ENCODE measurements at places on chromosomes 2 and 18.

DNA sequence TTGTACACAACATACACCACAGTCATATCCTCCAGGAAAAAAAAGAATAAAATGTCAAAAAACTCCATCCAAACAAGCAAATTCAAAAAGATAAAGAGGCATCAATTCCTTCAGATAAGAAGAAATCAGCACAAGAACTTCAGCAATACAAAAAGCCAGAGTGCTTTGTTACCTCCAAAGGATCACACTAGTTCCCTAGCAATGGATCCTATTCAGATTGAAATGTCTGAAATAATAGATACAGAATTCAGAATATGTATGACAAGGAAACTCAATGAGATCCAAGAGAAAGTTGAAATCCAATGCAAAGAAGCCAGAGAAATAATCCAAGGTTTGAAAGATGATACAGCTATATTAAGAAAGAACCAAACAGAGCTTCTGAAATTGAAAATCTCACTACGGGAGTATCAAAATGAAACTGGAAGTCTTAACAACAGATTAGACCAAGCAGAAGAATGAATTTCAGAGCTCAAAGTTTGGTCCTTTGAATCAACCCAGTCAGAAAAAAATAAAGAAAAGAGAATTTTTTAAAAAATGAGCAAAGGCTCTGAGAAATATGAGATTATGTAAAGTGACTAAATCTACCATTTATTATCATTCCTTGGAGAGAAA is 80.6 kb downstream of the TRABD2A start:
- H3K4me1 ChIP-seq: no peaks in the 10 kb centered on the region
- DNase-seq: no peak
- no peak overlapping the region for H3K27ac ChIP-seq
- no peak overlapping the region for H3K4me3 ChIP-seq

DNA sequence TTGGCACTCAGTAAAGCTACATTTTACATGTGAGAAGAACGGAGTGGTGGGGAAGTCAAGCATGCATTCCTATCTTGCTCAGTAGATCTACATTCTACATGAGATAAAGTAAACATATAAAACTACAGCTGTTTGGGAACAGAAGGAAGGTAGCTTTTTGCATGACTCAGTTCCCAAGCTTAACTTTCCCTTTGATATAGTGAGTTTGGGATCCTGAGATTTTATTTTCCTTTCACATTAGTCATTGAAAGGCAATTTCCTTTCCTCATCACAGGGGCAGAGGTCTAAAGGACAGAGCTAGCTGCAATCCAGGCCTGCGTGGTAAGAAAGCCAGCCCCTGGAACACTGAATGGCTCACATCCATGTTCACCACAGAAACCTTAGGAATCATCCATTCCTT is 257.2 kb downstream of the SRBD1 start:
- no peak for DNase-seq
- no peak overlapping the region for H3K4me3 ChIP-seq
- no peak overlapping the region for H3K27ac ChIP-seq
- H3K4me1 ChIP-seq: no peaks in the 10 kb centered on the region

GRCh38 chr2:139759000-139759505 is 978.9 kb upstream of the NXPH2 start:
- no peak overlapping the region for H3K4me3 ChIP-seq
- no peak overlapping the region for H3K27ac ChIP-seq
- no peaks in the 10 kb centered on the region for H3K36me3 ChIP-seq
- DNase-seq: no peak

- no peak overlapping the region for H3K27ac ChIP-seq
- H3K36me3 ChIP-seq: no peaks in the 10 kb centered on the region
- H3K27me3 ChIP-seq: no peaks in the 10 kb centered on the region
- no peak for DNase-seq
- no peaks in the 10 kb centered on the region for H3K4me1 ChIP-seq
- H3K4me3 ChIP-seq: no peak overlapping the region
Observed at GRCh38 chr2:113703386-113704299, 52.8 kb downstream of the SLC35F5 start.

GRCh38 chr2:173669271-173669853 is 295.8 kb downstream of the SP3 start:
- H3K4me3 ChIP-seq: no peak overlapping the region
- H3K36me3 ChIP-seq: no peaks in the 10 kb centered on the region
- no peaks in the 10 kb centered on the region for H3K27me3 ChIP-seq
- H3K4me1 ChIP-seq: peaks cover 15% of the 10 kb centered on the region
- no peak for DNase-seq
- H3K27ac ChIP-seq: no peak overlapping the region

DNA sequence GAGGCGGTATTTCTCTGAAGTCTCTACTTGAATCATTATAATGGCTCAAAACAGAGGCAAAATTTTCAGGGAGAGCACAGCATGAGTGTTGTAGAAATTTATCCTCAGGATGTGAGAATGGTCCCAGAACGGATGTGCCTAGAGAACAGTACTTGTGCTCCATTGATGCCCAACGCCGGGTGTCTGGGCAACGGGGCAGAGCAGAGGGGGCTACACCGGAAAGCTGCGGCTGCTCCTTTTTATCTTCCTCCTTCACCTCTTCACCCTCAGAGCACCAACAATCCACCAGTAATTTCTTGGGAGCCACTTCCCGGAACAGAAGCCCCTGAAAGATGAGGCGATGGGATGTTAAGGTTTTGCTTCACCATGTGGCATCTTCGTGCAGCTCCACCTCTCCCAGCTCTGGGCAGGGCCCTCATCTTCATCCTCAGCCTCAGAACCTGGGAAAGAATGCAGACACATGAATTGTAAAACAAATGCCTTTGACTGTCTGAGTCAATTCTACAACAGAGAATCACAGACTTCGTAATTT is 71.5 kb downstream of the PTGR3 start:
- H3K27ac ChIP-seq: no peak overlapping the region
- H3K4me1 ChIP-seq: no peaks in the 10 kb centered on the region
- H3K27me3 ChIP-seq: no peaks in the 10 kb centered on the region

- no peak overlapping the region for H3K27ac ChIP-seq
- DNase-seq: no peak
- no peaks in the 10 kb centered on the region for H3K27me3 ChIP-seq
- no peaks in the 10 kb centered on the region for H3K36me3 ChIP-seq
Observed at GRCh38 chr2:60855989-60856669, 25.2 kb upstream of the REL start.
